ENCODE measurements at places on chromosomes 13 and 19.

GRCh38 chr19:11944656-11945055, 19.7 kb downstream of the ZNF700 start:
- DNase-seq, result no peak

DNA sequence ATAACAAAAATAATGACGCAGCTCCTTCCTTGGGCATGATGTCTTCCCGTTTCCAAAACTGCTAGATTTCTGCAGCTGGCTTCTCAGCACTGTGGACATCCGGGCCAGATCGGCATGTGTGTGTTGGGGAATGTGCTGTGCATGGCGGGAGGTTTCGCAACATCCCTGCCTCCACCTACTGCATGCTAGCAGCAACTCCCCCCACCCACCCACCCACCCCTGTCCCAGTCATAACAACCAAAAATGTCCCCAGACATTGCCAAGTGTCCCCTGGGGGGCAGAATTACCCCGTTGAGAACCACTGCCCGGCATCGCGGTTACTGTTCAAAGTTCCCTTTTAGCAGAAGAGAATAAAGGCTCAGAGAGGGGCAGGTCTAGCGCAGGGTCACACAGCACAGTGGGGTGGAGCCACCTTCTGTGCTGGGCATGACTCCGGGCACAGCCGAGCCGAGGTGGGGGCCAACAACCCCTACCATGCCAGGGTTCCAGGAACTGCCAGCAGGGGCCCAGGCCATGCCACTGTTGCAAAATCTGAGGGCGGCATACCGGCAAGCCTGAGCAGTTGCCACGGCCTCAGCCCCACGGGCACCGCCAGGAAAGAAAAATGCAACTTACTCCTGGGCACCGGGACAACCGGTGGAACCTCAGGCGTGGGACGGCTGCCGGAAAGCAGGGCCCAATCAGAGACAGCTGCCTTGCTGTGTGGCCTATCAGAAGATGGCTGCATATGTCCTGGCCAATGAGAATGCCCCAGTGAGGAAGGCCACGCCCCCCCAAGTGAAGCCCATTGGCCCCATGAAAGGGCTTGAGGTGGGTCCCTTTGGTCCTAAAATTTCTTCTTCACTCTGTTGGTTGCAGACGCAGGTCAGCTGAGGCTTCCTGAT, 22.5 kb upstream of the NFIC start:
- DNase-seq, result no peak

- no peak for DNase-seq
Measured at GRCh38 chr19:13376537-13376936, 129.7 kb downstream of the CACNA1A start.

DNA sequence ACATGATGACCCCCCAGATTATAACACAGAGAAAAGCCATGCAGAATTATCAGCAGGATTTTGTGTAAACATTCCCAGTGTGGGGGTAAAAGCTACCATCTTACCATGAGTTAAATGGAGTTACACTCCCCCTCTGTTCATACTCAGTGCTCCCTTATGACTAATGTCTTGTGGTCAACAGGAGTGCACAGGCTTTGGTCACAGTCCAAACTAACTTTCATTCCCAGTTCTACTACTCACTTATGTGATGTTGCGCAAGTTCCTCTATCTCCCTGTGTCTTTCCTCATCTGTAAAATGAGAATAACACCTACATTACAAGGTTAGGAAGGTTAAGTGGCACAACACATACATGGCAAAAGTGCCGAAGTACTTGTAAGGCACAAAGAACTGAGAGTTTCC, 277.9 kb downstream of the RBM26 start:
- DNase-seq, result no peak

GRCh38 chr13:110477706-110478245, 83.7 kb downstream of the RAB20 start:
- no peak for DNase-seq

- no peak for DNase-seq
Measured at GRCh38 chr13:35838356-35838755, 292.8 kb downstream of the DCLK1 start.

DNA sequence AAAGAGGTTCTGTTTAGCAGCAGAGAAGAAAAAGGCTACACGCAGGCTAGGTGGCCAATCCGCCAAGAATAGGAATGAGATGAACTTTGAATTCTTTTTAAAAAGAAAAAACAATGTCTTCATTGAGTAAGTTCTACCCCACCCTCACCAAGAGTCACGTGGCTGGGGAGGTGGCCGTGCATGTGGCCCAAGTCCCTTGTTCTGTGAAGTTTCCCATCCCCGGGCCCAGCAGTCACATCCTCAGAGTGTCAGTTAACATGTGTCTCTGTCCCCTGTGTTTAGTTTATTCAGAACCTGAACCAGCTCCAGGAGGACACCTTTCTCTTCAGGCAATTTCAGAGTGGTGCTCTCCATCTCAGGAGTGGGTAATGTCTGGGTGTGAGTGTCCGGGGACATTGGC, 57.1 kb upstream of the MCF2L start:
- DNase-seq, result no peak

- DNase-seq, result peak; percentile 96
Measured at GRCh38 chr19:507286-508203, at the start of gene TPGS1. TPGS1 (plus strand) TSS chr19:507497; CDS start chr19:507507, 10 bp downstream.

DNA sequence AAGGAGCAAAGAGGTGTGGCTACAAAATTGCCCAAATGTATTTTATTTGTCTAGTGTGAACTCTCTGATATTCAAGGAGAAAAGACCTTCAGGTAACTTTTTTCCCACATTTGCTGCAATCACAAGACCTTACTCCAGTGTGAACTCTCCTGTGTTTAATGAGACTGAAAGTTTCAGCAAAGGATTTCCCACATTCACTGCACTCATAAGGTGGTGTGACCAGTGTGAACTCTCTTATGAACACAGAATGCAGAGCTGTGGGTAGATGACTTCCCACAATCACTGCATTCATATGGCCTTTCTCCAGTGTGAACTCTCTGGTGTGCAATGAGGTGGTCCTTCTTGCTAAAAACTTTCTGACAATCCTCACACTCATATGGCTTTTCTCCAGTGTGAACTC, 16.4 kb downstream of the ZNF814 start:
- DNase-seq, result no peak

GRCh38 chr19:20102097-20102496, 24.3 kb downstream of the ZNF90 start:
- no peak for DNase-seq

DNA sequence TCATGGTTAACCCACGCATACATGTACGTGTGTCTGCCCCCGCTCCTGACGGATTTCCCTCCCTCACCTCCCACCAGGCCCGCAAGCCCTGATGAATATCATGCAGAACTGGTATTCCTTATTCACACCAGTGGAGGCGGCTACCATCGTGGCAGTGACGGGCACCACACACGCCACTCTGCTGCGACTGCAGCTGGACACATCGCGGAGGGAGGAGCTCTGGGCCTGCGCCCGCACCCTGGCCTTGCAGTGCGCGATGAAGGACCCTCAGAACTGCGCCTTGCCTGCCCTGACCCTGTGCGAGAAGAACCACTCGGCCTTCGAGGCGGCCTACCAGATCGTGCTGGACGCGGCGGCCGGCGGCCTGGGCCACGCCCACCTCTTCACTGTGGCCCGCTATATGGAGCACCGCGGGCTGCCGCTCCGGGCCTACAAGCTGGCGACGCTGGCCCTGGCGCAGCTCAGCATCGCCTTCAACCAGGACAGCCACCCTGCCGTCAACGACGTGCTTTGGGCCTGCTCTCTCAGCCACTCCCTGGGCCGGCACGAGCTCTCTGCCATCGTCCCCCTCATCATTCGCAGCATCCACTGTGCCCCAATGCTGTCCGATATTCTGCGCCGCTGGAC, 35.0 kb downstream of the ZSWIM4 start:
- no peak for DNase-seq

GRCh38 chr19:37572203-37572602, 22.4 kb downstream of the ZNF571 start:
- no peak for DNase-seq

DNA sequence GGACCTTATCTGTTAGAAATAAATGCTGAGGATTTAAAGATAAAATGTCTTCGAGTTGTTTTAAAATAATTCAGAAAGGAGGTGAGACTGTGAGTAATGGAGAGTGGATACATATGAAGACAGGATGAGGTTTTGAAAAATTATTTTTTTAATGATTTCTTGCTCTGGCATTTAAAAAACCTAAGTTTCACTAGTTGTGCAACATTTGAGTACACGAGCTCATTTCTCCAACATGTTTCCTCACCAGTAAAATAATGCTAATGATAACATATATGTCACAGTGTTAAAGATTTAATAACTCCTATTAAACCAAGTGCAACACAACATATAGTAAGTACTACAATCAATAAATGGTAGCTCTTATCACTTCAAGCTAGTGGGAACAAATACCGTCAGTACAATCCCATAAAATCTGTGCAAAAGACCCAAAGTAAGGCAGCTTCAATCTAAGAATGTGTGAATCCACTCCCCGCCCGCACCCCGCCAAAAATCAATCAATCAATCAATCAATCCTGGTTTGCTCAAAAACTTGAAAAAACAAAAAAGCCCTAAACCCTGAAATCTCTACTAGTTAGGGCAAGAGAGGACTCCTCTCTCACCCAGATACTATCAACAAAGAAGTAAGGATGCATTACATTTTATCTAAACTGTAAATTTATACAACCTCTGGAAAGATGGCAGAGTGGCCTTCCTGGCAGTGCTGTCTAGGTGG, 1.3 kb downstream of the ALG5 start:
- DNase-seq, result no peak

DNA sequence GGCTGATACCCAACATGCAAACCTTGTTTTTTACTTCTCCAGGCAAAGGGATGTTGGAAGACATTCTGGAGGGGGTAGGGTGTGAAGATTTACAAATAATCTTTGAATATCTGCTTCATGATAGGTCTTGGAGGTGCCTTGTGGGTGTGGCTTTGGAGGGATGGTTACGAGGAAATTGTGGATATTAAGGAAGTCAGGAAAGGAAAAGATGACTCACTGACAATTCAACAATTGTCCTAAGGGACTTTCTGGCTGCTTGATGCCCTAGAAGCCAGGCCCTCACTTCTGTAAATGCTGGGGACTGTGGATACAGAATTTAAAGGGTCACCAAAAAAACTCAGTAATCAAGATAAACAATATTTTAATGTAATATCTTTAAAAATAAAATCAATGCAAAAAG, 37.4 kb upstream of the ZNF527 start:
- no peak for DNase-seq

GRCh38 chr19:8196271-8196927, 12.8 kb upstream of the CERS4 start:
- DNase-seq, result no peak

DNA sequence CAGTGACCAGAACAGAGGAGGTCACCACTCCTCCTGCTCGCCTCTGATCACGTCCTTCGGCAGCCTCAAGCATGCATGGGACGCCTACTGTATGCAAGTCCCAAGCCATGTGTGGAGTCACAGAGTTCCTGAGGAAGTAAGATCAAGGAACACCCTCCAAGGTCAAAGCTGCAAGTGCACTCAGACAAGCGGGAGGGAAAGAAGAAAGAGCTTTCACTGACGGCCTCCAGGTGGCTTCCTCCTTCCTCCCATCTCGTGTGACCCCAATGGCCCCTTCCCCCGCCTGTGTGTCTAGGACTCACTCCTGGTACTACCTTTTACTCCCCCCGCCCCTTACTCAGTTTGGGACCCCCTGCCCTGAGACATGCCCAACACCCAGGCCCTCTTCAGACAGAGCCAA, 6.1 kb downstream of the HAUS8 start:
- DNase-seq, result no peak

DNA sequence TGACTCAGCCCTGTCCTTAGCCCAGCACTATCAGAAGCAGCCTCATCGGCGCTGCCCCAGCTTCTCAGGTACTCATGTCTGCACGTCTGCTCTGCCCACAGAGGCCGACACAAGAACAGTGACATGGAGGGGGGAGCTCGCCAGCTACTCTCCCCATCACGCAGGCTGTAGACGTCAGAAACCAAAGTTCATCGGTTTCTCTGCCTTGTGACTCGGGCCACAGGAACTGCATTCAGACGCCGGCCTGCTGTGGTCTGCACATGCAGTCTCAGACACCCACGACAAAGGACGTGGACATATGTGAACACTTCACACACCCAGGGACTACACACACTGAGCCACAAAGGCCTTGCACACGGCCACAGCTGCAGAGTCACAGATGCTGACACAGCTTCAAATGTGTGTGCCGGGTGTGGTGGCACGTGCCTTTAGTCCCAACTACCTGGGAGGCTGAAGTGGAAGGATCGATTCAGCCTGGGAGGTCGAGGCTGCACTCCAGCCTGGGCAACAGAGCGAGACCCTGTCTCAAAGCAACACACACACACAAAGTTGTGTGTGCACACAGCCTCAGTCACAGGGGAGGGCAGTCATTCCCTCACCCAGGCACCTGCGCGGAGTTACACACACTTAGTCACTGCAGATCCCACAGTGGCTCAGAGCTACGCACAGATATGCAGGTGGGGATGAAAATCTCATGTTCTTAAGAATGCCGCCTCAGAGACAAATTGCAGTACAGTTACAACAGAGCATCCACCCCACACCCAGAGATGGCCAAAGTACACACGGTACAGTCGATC, 4.9 kb upstream of the ZFP36 start:
- DNase-seq, result no peak

DNA sequence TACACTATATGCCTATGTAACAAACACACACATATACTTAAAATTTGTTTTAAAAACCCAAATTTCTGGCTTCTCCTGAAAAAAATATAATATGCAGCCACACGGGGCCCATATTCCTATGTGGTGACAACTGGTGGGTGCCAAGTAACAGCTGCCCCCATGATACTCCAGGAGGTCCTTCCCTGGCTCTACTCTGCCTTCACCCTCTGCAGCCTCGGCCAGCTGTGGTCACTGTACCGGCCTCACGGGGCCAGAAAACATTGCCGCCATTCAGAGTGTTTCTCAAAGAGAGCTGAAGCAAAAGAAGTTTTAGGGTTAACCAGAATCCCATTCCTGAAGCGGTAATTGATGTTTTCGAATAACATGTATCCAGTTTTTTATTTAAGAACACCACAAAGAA, 32.6 kb upstream of the POP4 start:
- no peak for DNase-seq

GRCh38 chr13:44617648-44618047, 41.5 kb upstream of the TSC22D1 start:
- DNase-seq, result no peak

GRCh38 chr19:20279516-20279915, 112.5 kb downstream of the ZNF486 start:
- DNase-seq, result no peak

DNA sequence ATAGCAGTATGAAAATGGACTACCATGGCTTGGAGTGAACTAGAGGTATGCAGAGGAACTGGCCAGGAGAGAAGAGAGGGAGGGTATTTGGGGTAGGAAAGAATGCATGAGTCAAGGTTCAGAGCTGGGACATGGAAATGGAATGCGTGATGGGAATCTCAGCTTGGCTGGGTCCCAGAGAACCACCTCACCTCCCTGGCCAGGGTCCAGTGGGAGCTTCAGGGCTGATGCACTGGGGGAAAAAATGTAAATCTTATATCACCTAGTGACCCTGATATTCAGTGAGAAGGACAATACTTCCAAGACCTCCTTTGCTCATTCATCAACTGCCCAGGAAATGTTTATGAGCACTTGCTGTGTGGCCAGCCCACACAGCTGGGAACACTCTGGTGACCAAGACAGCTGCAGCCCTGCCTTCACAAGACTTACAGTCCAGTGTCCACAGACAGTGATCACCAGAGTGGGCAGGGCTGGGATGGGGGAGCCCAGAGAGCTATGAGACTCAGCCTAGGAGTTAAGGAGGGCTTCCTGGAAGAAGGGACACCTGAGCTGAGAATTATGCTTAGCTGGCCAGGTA, 12.8 kb downstream of the IGSF23 start:
- DNase-seq, result no peak

GRCh38 chr13:114211446-114212157, 23.1 kb upstream of the CDC16 start:
- DNase-seq, result no peak

GRCh38 chr13:113052971-113053370, 52.6 kb upstream of the F7 start:
- no peak for DNase-seq

All from esophagus squamous epithelium (tissue), 5 donors.